ENCODE measurements at places on chromosomes 11 and 22.

DNA sequence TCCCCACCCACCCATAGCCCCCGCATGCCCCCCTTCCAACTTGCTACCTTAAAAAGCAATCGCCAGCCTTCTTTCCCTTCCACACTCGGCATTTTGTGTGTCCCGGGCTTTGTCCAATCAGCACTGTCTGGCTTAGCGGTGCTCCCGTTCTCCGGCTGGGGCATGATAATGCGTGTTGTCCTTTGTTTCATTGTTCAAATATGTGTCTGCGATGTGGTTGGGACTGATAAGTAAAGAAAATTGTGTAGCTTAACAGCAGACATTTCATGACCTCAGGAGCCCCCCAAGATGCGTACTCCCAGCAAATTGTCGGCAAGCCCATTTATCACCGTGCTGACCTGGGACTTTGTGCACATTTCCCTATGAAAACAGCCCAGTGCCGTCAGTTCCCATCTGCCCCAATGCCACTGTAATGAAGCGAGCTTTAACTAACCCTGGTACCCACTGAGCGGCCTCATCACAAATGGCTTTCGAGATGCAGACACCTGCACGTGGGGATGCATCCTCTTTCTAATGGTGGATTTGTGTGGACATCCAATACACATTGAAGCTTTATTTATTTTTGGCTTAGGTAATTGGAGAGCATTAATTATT lies 167.0 kb upstream of the E2F8 start:
- DNase-seq, result no peak

- no peak for DNase-seq
Measured at GRCh38 chr11:5643585-5643984, 18.8 kb downstream of the TRIM34 start.

DNA sequence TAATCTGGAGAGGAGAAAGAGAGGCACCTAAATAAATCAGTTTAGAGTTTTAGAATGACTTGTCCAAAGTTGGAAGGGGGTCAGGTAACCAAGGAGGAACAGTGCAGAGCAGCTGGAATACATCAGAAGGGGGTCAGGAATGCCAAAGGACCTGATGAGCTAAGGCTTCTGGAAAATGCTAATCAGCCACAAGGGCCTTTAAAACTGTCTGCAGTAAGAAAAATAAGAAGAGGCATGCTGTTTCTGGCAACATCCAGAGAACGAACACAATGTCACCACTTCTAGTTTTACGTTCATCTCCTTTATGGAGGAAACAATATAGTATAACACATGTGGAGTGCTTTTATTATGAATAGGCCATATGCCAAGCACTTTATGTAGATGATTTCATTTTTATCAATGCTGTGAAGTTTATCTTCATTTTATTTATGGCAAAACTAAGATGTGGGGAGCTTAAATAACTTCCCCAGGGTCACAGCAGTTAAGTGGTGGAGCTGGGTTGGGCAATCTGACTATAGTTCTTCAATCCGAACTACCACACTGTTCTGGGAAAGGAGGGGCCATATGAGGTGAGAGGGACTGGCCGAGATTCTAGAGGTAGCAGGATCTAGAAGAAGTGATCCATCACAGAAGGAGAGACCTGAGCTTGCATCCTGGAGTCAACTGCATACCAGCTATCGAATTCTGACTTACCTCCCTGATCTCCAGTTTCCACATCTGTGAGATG lies 22.6 kb downstream of the ACO2 start:
- DNase-seq, result no peak

DNA sequence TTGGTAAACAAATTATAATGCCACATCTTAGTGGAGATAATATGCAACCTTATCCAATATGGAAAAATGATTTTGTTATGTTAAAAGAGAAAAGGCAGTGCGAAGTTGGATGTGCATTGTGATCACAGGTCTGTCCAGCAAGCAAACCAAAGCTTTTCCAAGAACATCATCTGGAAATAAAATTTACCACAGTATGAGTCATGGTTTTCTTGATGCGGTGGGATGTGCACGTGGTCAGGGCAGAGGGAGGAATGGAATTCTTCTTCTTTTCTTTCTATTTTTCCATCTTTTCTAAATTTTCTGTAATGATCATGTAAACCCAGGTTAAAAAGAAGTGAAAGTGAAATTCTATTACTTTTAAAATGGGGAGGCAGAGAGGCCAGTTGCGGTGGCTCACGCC lies 169.8 kb downstream of the C11orf91 start:
- DNase-seq, result peak; percentile 78

DNA sequence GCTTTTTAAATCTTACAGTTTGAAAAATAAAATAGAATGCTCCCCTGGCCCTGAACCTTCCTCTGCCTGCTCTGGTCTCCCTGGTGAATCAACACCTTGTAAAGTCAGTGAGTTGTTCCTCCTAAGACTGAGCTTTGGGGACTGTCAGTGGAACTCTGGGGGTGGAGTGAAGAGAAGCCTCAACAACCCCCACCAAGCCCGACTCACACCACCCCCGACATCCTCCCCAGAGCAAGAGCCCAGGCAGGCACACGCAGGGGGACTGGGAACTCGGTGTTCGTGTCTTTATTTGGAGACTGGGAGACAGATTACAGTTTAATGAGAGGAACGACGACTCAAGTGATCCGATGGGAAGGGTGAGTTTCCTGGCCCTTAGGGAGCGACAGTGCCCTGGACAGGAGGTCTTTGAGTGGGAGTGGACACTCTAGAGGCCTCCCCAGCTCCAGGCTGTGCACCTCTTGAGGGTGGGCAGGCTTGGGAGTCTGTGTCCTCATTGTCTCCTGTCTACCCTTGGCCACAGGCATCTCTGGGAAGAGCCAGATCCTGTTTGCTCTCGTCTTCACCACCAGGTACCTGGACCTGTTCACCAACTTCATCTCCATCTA lies 6.2 kb downstream of the KDELR3 start:
- no peak for DNase-seq

DNA sequence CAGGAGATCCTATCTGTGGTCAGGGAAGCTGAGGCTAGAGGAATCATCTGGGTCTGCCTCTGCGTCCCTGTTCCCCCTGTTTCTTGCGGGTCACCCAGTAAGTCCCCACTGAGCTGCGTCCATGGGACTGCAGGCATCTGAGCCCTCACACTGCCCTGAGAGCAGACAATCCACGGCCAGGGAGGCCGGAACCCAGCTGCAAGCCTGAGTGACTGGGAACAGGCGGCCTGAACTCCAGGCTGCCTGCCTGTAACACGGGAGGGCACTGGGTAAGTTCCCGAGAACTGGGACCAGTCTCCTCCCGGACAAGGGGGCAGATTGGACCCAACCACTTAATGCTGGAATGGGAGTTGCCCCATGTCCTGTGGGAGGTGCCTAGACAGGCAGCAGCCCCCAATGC lies 727.4 kb downstream of the BRD1 start:
- no peak for DNase-seq

GRCh38 chr22:21567456-21568346 lies at the start of gene UBE2L3:
TSS of gene UBE2L3 (plus strand) at chr22:21567714. CDS start at chr22:21567745, 31 bp downstream.
- DNase-seq, result peak; percentile 86

DNA sequence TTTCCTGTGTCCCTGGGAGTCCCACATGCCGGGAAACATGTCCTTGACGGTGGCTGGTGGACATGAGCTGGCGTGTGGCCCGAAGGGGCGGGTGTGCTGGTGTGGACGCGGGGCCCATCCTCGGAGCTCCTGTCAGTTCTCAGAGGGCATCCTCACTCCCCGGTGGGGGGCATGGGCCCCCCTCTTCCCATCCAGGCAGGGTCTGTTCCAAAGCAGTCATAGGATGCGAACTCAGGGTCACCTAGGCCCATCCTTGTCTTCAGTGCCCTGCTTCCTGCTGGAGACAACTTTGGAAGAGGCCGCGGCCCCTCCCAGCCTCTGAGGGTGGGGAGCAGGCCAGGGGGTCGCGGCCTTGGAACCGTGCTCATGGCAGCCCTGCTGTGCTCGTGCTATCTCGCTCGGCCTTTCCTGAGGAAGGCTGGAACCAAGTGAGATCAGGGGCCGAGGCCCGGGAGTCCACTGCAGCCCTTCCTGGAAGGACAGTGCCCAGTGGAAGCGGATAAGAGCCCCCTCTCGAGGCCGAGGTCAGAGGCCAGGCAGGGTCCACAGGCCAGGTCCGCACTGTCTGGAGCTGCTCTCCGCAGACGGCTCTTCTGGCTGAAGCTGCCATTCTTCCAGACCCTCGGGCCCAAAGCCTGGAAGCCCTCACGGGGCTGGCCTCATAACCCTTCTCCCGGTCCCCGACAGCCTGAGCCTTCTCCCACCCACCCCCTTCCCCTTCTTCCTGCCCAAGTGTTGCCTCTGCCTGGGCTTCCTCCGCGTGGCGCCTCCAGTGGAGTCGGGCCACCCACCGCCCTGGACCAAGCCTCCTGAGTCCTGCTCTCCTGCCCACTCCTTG lies 8.7 kb downstream of the GRK2 start:
- no peak for DNase-seq

- no peak for DNase-seq
Measured at GRCh38 chr11:9626496-9627394, 37.1 kb upstream of the SWAP70 start.

- peak; percentile 77 for DNase-seq
Measured at GRCh38 chr11:32034680-32035079, 56.2 kb upstream of the RCN1 start.

DNA sequence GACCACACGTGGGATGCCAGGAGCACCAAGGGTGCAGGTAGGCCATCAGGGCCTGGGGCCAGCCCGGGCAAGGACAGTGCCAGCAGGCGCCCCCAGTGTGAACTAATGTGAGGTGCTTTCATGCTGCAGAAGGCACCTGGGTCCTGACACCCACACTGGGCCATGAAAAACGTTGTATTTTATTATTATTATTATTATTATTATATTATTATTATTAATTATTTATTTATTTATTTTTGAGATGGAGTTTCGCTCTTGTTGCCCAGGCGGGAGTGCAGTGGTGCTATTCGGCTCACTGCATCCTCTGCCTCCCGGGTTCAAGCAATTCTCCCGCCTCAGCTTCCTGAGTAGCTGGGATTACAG lies 1267.3 kb downstream of the BRD1 start:
- DNase-seq, result no peak

DNA sequence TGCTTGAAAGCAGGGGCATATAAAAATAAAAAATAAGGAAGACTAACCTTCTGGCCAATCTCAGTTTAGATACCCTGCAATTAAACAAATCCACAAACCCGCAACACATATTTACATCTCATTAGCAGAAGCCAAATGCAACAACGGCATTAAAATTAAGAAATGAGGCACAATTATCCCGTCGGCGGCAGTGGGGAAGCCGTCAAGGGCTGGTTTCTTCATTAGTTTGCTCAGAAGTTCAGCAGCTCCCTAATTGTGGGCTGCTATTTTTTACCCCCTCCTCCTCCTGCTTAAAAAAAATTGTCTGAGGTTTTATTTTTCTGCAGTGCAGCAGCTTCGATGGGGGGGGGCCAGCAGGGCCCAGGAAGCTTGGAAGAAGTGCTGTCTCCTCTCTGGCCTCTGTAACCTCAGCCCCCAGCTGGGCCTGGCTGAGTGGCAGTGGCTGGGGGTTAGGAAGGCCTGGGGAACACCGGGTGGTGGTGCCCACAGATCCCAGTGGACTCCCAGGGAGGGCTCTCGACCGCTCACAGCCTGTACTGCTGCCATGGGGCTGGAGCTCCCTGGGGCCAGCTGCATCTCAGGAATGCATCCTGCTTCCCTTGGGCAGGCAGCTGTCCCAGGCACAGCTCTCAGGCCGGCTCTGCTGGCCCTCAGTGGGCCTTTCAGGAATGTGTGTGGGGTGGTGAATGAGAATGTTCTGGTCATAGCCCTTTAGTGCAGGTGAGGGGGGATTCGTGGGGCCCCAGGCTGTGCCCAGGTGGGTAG lies 148.7 kb upstream of the B3GAT1 start:
- DNase-seq, result no peak

DNA sequence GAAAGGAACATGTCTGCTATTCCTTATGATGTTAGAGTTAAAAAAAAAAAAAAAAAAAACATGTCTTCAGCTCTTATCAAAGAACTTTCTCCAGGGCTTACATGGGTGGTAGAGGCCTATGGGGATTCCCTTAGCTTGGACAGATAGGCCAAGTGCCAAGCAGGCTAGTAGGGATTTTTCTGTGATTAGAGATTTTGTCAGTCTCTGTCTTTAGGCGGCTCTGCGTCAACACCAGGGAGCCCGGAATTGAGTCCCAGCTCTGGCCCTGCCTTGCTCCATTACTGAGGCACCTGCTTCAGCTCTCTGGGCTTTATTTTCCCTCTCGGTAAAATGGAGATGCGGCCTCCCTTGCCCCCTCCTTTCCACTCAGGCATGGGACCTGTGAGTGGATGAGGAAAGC lies 13.1 kb downstream of the CRY2 start:
- no peak for DNase-seq

DNA sequence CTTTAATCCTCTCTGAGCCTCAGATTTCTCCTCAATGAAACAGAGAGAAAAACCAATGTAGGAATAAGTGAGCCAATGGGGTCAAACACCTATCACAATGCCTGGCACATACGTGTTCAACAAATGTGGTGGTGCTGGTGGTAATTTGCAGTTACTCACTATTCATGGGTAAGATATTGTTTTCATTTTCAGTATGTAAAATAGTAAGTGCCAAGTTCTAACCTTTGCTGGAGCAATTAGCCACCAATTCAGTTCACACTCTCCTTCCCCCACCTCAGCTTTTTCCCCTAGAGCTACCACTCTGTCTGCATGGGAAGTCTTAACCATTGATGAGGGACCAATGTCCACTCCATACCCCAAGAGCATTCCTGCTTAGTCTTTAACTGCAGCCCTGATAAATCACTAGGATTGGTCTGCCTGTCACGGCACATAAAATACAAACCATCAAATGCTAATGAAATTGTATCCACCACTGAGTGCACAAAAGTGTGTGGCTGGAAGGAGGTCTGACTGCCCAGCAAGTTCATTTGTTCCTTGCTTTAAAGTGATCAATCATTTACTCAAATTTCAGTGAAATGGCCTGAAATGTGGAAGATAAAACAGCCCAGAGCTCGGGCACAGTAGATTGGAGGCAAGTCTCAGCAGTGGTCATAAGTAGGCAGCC lies 187.4 kb upstream of the API5 start:
- DNase-seq, result no peak

GRCh38 chr22:40031766-40032470 lies 37.2 kb downstream of the FAM83F start:
- no peak for DNase-seq

DNA sequence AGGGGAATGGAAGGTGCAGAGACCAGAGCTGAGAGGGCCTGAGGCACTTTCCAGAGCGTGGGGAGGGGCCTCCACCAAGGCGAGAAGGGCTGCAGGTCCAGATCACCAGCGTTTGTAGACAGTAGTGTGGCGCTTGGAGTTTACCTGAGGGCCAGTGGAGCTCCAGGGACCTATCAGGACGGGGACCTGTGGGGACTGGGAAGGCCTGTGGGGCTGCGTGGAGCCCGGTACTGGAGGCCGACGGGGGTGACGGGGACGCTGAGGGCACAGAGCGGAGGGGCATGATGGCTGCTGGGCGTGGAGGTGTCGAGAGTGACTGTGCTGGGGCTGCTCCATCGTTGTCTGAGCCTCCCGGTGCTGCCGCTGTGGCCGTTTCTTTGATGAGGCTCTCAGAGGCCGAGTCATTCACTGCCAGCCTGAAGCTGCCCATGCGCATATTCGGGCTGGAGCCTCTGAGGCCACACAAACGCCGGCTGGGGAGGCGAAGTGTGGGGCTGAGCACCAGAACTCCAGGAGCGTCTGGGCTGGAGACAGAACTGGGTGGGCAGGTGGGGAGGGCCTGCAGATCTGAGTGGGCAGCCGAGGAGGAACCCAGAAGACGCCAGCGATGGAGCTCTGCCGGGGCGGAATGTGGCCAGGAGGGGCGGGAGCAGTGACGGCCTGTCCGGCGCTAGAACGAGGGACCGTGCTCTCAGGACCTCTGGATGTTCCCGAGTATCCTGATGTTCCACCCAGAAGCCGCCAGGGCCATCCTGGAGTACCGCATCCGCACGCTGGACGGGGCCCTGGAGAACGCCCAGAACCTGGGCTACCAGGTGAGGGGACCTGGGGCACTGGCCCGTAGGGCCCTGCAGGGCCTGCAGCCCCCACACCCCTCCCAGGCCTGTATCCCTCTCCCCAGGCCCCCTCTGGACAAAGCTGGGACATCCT lies 2.6 kb downstream of the PGGHG start:
- DNase-seq, result no peak
